HFFc6 (cell line): ENCODE measurements at places on chromosomes 5 and 9. TPM values are rescaled to one million over a fixed set of nuclear protein-coding genes. Genes with fewer than 3 reads are reported as not detected.

Gene FOXD4L3
- not detected in 3 replicates for total RNA-seq

Gene SPATA31E1
- total RNA-seq: not detected in 3 replicates

Gene CCDC152
- 0.57 and 5.8 TPM in 2 replicates for total RNA-seq

Gene AHRR
- 46.1 and 54.0 TPM in 2 replicates for total RNA-seq

Gene PCDHGA10
- 0.65 to 1.3 TPM (median 0.80 TPM) in 3 replicates for total RNA-seq

Gene FBP2
- not detected in 3 replicates for total RNA-seq

Gene TLX3
- total RNA-seq: not detected in 3 replicates

Gene NSA2
- total RNA-seq: 98.4 and 107 TPM in 2 replicates

Gene JAKMIP2
- total RNA-seq: not detected in 3 replicates

Gene FSTL4
- not detected in 3 replicates for total RNA-seq

Gene CCL19
- total RNA-seq: not detected in 3 replicates

Gene FOXD4L4
- total RNA-seq: 0.09 TPM in 1 of 3 replicates, not detected in the others

Gene EPB41L4A
- not detected in 3 replicates for total RNA-seq

Gene FOXE1
- total RNA-seq: 51.0 to 160 TPM (median 64.5 TPM) in 3 replicates

- no peak for DNase-seq
Measured at GRCh38 chr9:9538766-9539165, 1074.0 kb downstream of the PTPRD start.

GRCh38 chr9:105455836-105456475 is 8.1 kb downstream of the FSD1L start:
- peak; percentile 20 for DNase-seq

DNA sequence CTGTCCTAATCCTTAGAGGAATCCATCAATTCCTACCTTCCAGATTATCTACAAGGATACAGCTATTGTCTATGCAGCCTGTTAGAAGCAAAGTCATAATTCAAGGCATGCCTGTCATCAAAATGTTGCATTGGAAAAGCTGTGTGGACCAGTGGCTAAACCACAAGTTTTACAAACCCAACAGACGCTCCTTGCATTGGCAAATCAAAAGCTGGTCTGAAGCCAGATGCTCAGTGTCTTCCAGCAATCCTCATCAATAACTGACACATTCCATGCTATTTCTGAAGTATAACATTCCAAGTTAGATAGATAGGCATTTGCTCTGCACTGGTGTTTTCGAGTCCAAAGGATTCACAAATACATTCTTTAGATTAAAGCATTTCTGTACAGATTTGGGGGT is 213.6 kb downstream of the EBF1 start:
- no peak for DNase-seq

- no peak for DNase-seq
Measured at GRCh38 chr5:123964884-123965283, 452.9 kb downstream of the CSNK1G3 start.

DNA sequence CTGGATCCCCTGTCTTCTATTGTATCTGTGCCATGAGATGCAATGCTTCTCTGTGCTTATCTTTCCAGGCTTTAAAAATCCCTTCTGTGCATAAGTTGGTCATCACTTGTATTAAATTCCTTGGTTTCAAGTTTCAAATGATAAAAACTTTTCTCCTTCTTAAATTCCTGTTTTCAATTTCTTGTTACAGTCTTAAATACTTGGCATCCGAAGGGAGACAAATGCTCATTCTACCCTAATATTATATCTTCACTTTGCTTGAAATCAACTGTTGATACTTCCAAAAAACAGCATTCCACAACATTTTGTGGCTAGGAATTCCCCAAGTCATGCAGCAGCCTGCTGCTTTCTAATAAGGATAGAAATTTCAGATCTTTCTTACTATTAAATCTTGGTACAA is 413.2 kb upstream of the ACTBL2 start:
- DNase-seq: no peak

- no peak for DNase-seq
Measured at GRCh38 chr9:114958844-114959235, 28.4 kb upstream of the TNFSF8 start.

- DNase-seq: no peak
Measured at GRCh38 chr5:157506066-157506590, 46.1 kb downstream of the NIPAL4 start.

DNA sequence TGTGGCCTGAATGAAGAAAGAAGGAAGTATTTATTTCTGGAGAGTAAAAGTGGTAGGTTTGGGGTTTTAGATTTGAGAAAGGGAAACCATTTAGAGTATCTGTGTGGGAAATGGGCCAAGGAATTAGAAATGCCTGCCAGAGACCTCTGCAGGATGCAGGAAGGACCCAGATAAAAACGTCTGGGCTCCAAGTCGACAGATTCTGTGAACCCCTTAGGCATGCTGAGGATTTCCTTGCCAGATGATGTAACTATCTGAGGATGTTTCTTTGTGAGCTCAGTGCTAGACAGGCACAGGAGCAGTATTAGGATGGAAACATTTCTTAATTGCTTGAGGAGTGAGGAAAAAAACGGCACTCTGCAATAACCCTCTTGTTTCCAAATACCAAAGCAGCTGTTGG is 251.8 kb upstream of the DMRT1 start:
- no peak for DNase-seq

DNA sequence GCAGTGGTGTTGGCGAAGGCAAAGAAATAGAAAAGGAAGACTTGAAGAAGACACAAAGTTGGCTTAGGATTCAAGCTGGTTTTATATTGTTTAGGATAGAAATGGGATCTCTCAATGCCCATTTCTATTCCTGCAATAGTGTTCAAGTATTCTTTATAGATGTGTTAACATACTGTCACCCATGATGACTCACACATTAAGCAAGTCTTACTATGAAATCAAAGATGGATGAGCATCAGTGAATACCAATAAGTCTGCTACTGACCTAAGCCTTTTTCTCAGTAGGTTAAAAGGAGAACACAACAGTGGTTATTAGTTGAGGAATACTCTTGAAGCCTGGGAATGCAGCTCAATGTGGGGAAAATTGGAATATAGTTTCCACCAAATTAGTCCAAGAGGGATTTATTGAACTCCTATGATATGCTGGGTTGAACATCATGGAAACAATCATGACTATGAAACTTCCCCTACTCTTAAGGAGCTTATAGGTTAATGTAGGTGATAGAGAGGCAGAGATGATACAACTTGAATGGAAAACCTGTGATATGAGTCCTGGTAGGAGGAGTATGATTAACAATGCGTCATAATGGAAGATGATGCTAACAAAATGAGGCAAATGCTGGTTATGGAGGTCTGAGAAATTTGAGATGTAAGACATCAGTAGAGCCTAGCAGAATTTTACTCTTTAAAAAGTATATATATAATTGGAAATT is 417.1 kb upstream of the DAP start:
- DNase-seq: no peak

- DNase-seq: no peak
Measured at GRCh38 chr5:88830567-88830966, 52.4 kb downstream of the MEF2C start.

- no peak for DNase-seq
Measured at GRCh38 chr5:124737651-124738050, 8.8 kb downstream of the ZNF608 start.

- DNase-seq: no peak
Measured at GRCh38 chr9:89881431-89881830, 276.6 kb downstream of the GADD45G start.

- DNase-seq: no peak
Measured at GRCh38 chr5:177336112-177336511, 15.4 kb downstream of the LMAN2 start.

GRCh38 chr5:112787896-112788295 is 50.2 kb downstream of the APC start:
- DNase-seq: no peak
